ENCODE measurements at places on chromosomes 11 and 22.

GRCh38 chr11:61477727-61478148 lies 30.8 kb upstream of the LRRC10B start:
- no peak for DNase-seq

- no peak for DNase-seq
These were observed 255.2 kb downstream of the MN1 start for GRCh38 chr22:27546157-27546935.

- DNase-seq: no peak
These were observed 2.6 kb downstream of the NPTXR start for GRCh38 chr22:38841211-38841610.

GRCh38 chr11:84675396-84676025 lies 951.6 kb downstream of the DLG2 start:
- no peak for DNase-seq

GRCh38 chr11:113240389-113240788 lies 74.0 kb upstream of the TTC12 start:
- DNase-seq: no peak

- peak; percentile 86 for DNase-seq
These were observed 19.8 kb upstream of the PLET1 start for GRCh38 chr11:112280268-112281126.

- peak; percentile 56 for DNase-seq
These were observed at the start of gene CLCF1 for GRCh38 chr11:67372993-67373647. Gene CLCF1, minus strand, starts transcription at chr11:67373598. Its CDS starts 59 bp downstream, at chr11:67373539.

DNA sequence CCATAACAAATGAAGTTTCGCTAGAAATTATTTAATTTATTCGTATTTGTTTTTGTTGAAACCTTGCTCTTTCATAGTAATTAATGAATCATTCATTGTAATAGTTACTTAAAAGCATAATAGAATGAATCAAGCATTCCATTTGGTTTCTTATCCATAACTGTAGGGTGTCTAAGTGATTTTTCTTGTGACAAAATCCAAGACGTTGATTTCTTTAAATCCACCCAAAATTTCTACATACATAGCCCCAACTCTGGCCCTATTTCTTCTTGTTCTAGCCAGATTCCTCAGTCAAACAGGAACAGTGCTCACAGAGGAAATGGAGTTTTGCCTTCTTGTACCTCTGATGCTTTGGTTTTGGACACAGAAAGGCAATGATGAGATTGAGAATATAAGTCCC lies 25.5 kb downstream of the UBASH3B start:
- no peak for DNase-seq

GRCh38 chr22:31954535-31955523 lies 10.5 kb downstream of the YWHAH start:
- DNase-seq: no peak

DNA sequence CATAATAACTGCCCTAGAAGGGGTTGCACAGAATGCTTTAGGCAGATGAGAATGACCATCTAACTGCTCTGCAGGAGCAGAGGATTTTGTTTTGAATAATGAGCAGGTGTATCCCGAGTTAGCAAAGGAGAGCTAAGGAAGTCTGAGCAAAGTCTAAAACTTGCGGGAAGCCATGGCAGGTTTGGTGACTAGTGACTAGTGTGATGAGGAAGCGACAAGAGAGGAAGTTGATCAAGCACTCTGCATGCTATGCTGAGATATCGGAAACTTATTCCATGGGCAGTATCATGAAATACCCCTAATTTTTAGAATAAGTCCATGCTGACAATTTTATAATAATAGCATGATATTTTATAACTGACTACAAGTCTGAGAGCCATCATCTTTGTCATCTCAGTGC lies 12.9 kb downstream of the OLFML1 start:
- DNase-seq: no peak

- no peak for DNase-seq
These were observed 274.8 kb downstream of the SOX6 start for GRCh38 chr11:16081382-16082094.

DNA sequence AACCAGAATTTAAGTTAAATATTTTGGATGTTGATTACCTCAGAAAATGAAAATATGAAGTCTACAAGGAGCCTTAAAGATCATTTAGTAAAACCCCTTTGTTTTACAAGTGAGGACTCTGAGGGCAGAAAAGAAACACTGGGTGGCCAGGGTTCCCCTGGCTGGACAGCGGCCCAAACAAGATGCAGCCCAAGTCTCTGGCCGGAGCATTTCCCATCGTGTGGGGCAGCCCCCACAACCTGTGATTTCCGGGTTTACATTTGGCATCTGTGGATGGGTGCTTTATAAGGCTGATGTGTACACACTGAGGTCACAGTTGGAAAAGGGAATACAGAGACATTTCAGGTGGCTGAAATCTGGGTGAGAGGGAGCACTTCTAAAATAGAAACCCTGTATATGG lies 28.8 kb upstream of the B3GAT1 start:
- DNase-seq: no peak

GRCh38 chr11:4006946-4007680 lies 87.5 kb upstream of the RRM1 start:
- no peak for DNase-seq

GRCh38 chr22:23598805-23599518 lies 18.9 kb upstream of the IGLL1 start:
- DNase-seq: no peak

- peak; percentile 18 for DNase-seq
These were observed 1.5 kb upstream of the LARGE1 start for GRCh38 chr22:33921525-33922348.

DNA sequence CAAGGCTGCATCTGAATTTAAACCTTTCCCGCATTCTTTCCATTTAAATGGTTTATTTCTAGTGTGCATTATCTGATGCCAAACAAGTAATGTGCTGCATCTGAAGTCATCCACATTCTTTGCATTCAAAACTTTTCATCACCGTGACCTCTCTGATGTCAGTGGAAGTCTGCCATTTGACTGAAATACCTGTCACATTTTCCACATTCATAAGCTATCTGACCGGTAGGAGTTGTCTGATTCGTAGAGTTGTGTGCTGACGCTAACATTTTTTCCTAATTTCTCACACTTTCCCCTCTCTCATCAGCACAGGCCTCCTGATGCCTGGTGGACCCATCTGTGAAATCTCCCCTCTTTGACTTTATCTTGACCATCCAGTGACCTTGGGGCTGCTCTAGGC lies 79.9 kb upstream of the BARX2 start:
- DNase-seq: no peak

DNA sequence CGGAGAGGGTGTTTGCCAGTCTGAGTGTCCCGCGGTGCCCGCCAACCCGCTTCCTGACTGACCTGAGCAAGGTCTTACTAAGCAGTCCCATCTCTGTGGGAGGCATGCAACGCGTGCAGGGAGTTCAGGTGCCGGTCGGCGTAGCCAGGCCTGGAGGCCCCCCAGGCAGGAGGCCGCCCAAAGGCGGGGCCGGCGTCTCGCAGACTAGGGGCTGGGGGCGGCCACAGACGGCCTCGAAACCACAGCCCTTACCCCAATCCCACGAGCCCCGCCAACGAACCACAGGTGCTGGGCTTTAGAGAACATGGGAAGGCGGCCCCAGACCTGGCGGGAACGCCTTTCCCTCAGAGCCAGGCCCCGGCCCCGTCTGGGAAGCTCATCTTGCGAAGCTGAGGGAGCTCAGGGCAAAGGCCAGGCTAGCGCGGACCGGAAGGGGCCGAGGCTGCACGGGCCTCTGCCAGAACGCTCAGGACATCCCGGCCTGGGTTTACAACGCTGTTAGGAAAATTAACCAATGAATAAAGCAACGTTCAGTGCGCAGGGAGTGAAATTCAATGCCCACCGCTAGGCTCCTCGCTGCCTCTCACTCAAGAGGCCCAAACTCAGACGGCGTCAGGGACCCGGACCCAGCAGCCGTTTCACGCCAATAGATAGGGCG lies 2.1 kb upstream of the MTFP1 start:
- peak; percentile 45 for DNase-seq

DNA sequence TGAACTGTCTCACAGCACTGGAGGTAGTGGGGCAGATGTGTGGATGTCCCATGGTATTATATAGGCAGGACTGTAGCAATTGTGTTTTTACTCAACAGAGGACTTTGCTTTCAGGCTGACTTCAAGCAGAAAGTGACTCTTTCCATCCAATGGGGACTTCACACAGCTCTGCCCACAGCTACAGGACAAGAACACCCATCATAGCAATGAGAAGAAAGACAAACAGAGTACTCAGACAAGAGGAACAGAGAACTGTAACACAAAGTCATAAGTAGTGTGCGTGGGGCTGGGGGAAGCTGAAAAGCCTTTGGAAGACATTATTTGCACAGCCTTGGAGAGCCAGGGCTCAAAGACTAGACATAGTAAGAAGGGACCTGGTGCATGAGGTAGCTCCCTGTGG lies 70.3 kb downstream of the CCDC81 start:
- DNase-seq: no peak

DNA sequence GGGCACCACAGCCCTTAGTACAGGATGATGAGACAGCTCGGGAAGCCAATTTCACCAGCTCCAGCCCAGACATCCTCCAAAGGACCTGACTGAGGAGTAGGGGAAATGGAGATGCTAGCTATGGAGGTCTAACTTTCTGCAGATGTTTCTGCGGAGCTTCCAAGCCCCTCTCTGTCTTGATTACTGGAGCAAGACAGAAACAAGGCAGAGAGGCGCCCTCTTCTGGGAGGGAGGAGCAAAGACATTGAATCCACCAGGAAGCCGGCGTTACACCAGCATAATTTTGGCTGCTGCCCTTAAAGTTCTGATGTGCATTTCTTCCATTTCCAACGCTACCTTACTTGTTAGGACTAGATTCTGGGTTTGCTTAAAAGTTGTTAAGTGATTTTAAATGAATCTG lies 107.3 kb upstream of the HSD17B12 start:
- peak; percentile 55 for DNase-seq

GRCh38 chr11:20008190-20008870 lies 151.9 kb downstream of the DBX1 start:
- no peak for DNase-seq

DNA sequence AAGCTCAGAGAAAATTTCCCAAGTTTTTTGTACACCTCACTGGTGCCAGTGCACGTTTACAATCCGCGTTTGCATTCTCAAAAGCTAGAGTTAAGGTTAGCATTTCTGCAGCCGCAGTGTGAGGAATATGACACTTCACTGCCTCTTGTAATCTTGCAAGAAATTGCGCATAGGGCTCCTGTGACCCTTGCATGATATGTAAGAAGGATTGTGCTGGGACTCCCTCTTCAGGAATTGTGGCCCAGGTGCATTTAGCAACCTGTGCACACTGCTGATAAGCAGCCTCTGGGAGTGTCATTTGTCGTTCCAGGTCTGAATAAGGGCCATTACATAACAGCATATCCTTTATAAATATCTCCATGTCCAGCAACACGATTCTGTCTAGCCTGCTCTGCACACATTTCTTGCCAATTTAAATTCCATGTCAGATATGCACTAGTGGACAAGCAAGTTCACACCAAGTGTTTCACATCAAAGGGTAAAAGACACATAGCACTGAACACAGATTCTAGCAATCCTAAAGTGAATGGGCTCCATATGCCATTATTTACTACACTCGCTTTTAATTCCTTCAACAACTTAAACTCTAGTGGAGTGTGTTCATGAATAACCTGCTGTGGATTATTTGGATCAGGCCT lies 69.2 kb upstream of the INCENP start:
- peak; percentile 90 for DNase-seq

GRCh38 chr11:130533871-130534270 lies 85.4 kb downstream of the ADAMTS15 start:
- DNase-seq: no peak

DNA sequence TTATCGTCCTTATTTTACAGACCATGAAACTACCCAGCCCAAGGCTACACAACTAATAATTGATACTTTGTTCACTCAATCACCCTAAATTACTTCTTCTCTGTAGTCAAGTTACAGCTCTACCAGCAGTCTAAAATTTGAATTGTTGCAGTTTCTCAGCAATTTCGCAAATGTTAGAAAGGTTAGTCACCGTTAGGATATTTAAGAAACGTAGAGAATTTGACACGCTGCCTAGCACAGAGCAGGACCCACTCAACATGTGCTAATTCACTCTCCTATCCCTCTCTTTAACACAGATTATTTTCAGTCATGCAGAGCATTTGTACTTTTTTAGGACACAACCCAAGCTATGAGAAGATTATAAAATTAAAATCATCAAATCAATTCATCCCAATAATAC lies 771.1 kb upstream of the LUZP2 start:
- no peak for DNase-seq

DNA sequence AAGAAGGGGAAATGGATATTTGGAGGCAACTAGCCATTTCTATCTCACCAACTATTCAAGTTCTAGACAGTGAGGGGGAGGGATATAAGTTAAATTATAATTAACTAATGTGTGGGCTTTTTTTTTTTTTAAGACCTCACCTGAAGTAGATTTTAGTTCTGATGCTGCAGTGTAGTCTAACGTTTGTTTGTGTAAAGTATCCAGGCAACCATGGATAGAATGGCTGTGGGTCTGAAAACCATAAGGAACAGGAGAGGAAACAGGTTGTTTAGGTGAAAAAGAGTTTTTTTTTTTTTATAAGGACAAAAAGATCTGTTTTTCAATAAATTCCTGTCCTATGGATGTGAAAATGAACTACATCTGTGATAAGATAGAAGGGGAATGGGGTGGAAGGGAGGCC lies 262.4 kb upstream of the PLET1 start:
- DNase-seq: no peak

DNA sequence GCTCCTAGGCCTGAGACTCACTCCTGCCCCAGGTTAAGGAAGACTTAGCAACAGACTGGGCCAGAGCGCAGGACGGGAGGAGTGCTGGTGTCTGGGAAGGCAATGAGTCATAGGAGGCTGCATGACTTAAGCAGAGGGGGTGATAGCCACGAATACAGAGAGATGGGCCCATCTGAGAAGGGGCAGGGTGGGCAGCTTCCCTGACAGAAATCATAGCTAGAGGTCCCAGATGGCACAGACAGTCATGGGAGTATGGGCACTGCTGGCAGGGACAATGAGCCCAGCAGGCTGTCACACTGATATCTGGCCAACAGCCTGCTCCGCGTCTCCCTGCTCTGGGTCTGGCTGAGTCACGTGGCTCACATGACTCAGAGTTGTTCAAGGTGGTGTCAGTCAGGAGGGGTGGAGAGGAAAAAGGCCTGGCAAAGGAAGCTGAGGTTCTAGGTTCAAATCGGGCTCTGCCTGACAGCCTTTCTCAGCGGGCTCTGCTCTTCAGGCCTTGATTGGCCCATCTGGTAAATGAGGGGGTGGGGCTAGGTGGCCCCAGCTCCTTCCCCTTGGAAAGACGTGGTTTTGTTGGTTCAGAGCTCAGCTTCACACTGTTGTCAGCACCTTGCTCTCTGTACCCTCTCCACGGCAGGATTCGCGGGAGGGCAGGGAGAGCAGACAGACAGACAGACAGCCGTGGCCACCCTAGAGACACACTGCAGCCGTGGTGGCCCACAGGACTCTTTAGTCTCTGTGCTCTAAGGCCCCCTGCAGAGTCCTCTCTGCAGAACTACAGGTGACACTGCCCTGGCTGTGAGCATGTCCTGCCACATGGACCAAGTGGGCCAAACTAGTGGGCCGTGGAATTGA lies 47.8 kb downstream of the DBX1 start:
- peak; percentile 31 for DNase-seq
